ENCODE measurements at places on chromosomes 13 and 19. TPM values are rescaled to one million over a fixed set of nuclear protein-coding genes. Genes with fewer than 3 reads are reported as not detected.

The PTPRH gene
- 4.5 TPM for total RNA-seq

The PNMA8B gene
- 2.8 TPM for total RNA-seq

The CEACAM4 gene
- not detected for total RNA-seq

The GIPR gene
- 0.29 TPM for total RNA-seq

The PRR36 gene
- total RNA-seq, result under 0.01 TPM

The GNA15 gene
- under 0.01 TPM for total RNA-seq

The LSM7 gene
- total RNA-seq, result 158 TPM

The CGB1 gene
- not detected for total RNA-seq

The OR7D2 gene
- not detected for total RNA-seq

The ZGLP1 gene
- 0.29 TPM for total RNA-seq

The MAMSTR gene
- total RNA-seq, result 3.8 TPM

The ZIC5 gene
- total RNA-seq, result not detected

The KLK15 gene
- total RNA-seq, result not detected

All from smooth muscle cell of trachea (primary cell).